ENCODE measurements at places on chromosomes 2 and 18. TPM values are rescaled to one million over a fixed set of nuclear protein-coding genes. Genes with fewer than 3 reads are reported as not detected.

DNA sequence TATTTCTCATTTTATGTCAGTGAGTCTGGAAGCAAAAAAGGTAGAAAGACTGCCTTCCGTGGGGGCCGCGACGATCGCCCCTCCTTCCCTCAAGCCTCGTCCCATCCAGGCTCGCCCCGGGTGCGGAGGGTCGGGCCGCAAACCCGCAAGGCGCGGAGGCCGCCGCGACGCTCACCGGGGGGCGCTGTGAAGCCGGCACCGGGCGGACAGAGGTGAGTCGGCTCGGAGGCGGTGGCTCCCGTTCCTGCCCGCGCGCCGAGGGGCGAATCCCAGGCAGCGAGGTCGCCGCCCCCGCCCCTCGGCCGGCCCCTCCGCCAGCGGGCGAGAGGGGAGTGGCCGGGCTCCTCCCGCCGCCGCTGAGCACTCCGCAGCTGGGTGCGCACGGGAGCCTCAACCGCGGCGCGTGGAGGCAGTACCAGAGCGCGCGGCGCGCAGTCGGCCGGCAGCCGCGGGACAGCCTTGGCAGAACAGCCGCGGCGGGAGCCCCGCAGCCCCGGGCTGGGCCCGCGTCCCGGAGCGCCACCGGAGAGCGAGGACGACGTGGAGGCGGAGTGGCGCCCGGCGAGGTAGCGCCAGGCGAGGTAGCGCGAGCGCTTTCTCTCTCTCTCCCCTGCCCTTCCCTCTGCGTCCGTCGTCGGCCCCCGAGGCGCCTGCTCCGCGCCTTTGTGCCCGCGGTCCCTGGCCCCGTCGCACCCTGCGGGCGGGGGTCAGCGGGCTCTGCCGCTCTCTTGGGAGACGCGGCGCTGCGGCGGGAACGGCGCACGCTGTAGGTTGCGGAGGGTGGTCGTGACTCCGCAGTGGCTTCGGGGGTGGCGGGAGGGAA is at the start of gene MYO1B:
MYO1B (plus strand) TSS at position 359 of the 823 bp plus-strand sequence. CDS start 31,492 bp downstream, outside the sequence.
- H3K4me3 ChIP-seq: peak within 1 kb of the TSS; percentile 86
- no peak for DNase-seq
- no peaks in the 10 kb centered on the region for H3K27me3 ChIP-seq
- peak within 1 kb of the TSS; percentile 76 for H3K27ac ChIP-seq
- no peaks in the 10 kb centered on the region for H3K36me3 ChIP-seq

- no peak overlapping the region for H3K27ac ChIP-seq
- no peaks in the 10 kb centered on the region for H3K36me3 ChIP-seq
- DNase-seq: no peak
- H3K4me3 ChIP-seq: no peak overlapping the region
- peaks cover 17% of the 10 kb centered on the region for H3K4me1 ChIP-seq
Observed at GRCh38 chr2:44655401-44655864, 286.1 kb upstream of the SIX3 start.

DNA sequence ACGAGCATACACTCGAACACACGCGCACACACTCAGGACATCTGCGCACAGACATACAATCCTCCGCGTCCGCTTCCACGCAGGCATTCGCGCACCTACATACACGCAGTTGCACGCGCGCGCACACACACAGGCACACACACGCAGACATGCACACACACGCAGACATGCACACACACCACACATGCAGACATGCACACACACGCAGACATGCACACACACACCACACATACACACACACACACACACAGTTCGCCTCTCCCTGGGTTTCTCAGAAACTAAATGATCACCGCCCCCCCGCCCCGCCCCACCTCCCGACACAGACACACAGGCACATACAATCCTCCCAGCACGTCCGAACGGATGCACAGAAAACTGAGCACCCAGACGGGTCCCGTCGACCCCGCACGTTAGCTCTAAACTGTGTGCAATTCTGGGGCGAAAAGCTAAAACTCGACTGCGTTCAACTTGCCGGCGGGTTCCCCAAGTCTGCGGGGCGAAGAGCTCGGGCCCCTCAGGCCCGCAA is 1.0 kb downstream of the EPHA4 start:
- DNase-seq: no peak

DNA sequence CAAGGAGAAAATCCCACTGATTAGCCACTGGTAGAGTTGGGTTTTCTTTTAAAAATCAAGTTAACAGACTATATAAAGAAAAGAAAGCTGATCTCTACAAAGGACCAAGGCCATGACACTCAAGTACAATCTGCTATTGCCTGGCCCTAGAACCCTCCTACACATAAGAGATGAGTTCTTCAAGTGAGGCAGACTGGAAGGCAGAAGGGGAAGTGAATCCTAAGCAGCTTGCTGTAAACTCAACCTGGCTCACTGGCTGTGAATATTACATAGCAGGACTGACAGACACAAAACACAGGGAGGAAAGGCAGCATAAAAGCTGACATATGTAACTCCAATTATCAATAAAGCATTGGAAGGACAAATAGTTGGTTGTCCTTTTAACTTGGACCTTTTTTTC is 65.4 kb downstream of the TRIP12 start:
- no peak for DNase-seq
- H3K36me3 ChIP-seq: peaks cover 17% of the 10 kb centered on the region
- peaks cover 9% of the 10 kb centered on the region for H3K4me1 ChIP-seq
- H3K27ac ChIP-seq: no peak overlapping the region
- no peak overlapping the region for H3K4me3 ChIP-seq
- no peaks in the 10 kb centered on the region for H3K27me3 ChIP-seq

AQP12B gene
- total RNA-seq: not detected

IL37 gene
- total RNA-seq: not detected

DSG3 gene
- not detected for total RNA-seq

All from thoracic aorta (tissue), 2 donors.